ENCODE measurements at places on chromosomes 4 and X.

DNA sequence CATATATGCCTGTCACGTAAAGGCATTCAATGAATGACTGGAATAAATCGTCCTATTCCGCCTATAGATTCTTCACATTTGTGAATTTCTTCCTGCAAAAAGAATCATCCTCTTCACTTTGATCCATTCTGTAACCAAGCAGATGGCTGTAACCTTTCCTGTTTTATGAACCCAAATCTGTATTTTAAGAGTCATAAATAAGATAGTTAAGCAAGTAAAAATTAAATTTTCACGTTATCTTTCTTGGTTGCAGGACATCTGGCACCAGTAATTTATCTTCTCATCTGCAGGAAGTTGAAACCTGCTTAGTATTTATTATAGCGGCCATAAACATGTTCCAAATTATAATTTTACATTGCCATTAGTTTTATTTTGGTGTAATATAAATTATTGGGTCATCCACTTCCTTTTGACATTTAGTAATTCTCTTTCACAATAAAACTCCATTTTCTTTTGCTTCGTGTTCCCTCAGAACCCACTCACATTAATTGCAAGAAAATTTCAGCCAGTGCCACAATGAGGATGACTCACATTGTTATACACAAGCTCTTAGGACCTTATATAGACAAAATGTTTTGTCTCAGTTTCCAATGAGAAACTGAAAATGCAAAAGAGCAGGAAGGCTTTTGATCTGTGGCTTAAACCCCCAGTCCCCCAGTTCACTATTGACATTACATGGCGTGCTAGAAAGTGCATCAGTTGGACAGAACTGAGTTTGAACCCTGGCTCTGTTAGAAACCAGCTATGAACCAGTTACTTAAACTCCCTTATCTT lies 51.1 kb downstream of the TMEM156 start:
- DNase-seq = no peak

- no peak for DNase-seq
Observed at GRCh38 chr4:94567811-94568210, 116.1 kb downstream of the PDLIM5 start.

- DNase-seq = no peak
Observed at GRCh38 chr4:26238778-26239679, 81.8 kb upstream of the RBPJ start.

DNA sequence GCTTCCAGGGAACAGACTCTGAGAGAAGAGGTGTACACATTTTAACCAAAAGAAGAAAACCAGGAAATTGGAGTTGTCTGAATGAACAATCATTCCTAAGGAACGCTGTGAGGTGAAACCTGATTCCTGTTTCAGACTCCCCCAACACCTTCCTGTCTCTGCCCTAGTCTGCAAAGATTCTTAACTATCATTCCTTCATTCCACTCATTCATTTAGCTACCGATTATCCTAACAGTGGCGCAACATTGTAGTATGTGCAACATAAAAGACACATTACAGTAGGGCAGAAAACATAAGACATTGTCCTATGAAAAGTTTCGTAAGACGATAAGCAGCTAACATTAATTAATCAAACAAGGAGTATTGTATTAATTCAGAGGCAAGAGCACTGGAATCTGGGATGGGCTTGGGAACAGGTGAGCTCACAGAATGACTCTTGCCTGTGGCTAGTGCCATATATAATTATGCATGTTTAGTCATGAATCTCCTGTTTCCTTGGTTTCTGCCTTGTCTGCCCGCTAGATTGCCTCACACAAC lies 23.8 kb upstream of the ADH7 start:
- DNase-seq = no peak

DNA sequence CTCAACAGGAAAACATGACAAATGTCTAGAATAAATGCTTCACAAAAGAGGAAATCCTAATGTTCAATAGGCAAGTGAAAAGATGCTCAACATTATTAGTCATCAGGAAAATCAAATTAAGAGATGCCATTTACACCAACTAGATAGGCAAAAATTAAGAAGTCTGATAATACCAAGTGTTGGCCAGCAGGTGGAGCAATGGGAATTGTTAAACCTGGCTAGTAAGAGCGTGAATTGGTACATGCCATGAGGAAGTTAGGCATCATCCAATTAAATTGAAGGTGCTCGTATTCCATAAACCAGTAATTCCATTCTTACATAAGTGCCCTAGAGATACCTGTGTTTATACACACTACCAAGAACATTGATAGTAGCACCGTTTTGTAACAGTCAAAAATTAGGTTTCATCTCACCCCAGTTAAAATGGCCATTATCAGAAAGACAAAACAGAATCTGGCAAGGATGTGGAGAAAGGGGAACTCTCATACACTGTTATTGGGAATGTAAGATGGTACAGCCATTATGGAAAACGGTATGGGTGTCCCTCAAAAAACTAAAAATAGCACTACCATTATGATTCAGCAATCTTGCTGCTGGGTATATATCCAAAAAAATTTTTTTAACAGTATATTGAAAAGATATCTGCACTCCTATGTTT lies 14.0 kb upstream of the ZCCHC18 start:
- DNase-seq = peak; percentile 14

DNA sequence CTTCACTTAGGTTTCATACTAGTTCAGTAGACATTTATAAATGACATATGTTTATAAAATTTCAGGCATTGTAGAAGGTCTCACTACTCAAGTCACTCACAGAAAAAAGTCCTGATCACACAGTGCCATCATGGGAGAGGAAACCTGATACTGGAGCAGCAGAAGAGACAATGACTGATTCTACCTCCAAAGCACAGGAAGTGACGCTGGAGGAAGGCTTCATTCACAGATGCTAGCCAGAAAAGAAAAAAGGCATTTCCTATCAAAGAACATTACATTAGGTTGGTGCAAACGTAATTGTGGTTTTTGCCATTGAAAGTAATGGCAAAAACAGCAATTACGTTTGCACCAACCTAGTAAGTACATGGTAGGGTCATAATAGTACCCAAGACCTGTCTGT lies 79.5 kb downstream of the RASGEF1B start:
- no peak for DNase-seq
